ENCODE measurements at places on chromosomes 12 and 14.

GRCh38 chr14:101839236-101839635 lies 77.7 kb downstream of the PPP2R5C start:
- no peak for DNase-seq

DNA sequence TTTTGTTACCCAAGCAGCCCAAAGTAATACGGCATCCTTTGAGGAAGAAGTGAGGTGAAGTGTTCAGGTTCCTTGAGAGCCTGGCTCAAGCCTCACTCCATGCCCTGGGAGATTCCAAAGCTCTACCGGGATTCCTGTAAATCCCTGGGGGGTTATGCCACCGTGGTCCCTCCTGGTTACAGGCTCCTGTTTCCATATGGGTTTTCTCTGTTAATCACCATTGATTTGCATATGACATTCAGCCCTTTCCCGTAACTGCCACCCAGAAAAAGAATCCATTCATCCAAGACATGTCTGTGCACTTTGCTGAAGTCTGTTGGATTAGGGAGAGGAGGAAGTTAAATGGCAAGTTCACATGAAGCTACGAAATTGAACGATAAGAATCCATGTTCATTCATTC lies 27.9 kb upstream of the CCDC60 start:
- DNase-seq = no peak

- no peak for DNase-seq
Measured at GRCh38 chr14:33584697-33585096, 366.2 kb downstream of the EGLN3 start.

- no peak for DNase-seq
Measured at GRCh38 chr14:86087377-86087776, 557.4 kb downstream of the FLRT2 start.

DNA sequence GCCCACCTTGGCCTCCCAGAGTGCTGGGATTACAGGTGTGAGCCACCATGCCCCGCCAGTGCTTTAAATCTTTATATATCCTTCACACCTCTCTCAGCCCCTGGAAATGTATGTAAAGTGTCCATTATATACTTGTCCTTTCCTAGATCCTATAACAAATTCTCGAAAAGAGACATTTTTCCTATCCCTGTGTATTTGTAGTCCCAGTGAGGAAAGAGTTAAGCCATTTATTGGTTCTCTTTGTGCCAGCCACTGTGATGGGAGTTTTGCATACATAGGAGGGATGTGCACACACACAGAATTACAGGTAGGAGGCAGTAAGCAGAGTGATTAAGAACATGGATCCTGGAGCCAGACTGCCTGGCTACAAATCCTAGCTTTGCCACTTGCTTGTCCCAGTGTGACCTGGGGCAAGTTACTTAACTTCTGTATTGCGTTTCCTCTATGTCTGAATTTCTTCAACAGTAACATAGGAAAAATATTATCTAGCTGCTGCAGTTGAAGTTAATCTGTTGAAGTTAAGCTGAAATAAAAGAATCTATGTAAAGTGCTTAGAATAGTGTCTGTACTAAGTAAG lies 2.1 kb upstream of the RABGGTA start:
- DNase-seq = no peak

- peak; percentile 76 for DNase-seq
Measured at GRCh38 chr12:57087010-57087690, 1.8 kb upstream of the NAB2 start.

- no peak for DNase-seq
Measured at GRCh38 chr12:67391034-67391433, 121.9 kb downstream of the CAND1 start.

- DNase-seq = peak; percentile 31
Measured at GRCh38 chr12:68880660-68881325, 52.2 kb downstream of the CPM start.

GRCh38 chr14:29822430-29822709 lies 105.3 kb downstream of the PRKD1 start:
- DNase-seq = no peak

GRCh38 chr12:93572712-93573551 lies 457 bp downstream of the SOCS2 start:
- DNase-seq = peak; percentile 36
